ENCODE measurements at places on chromosomes 13 and 19.

GRCh38 chr13:33610438-33611120 is 207.4 kb upstream of the RFC3 start:
- peak; percentile 8 for DNase-seq

- DNase-seq, result no peak
Measured at GRCh38 chr19:34244611-34245299, 9.6 kb upstream of the GARRE1 start.

GRCh38 chr13:112740502-112741131 is 50.8 kb downstream of the ATP11A start:
- DNase-seq, result no peak

DNA sequence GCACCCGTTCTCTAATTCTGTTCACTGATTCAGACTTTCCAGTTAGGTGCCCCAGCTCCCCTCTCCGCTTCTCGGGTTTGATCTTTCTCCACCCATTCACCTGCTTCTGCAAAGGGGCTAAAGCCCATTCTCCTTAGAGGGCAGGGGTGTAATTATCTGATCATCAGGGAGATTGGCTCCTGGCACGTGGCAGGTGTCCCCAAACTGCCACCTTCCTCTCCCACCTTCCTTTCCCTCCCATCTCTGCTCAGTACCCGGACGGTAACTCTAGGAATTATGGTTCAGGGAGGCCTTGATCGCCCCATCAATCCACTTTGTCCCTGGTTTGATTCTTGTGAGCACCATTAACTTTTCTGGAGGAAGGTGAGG is 212 bp downstream of the FFAR1 start:
- no peak for DNase-seq

GRCh38 chr19:3669947-3670795 is 30.1 kb downstream of the PIP5K1C start:
- peak; percentile 95 for DNase-seq

- no peak for DNase-seq
Measured at GRCh38 chr13:102645701-102646100, 48.9 kb downstream of the TPP2 start.

DNA sequence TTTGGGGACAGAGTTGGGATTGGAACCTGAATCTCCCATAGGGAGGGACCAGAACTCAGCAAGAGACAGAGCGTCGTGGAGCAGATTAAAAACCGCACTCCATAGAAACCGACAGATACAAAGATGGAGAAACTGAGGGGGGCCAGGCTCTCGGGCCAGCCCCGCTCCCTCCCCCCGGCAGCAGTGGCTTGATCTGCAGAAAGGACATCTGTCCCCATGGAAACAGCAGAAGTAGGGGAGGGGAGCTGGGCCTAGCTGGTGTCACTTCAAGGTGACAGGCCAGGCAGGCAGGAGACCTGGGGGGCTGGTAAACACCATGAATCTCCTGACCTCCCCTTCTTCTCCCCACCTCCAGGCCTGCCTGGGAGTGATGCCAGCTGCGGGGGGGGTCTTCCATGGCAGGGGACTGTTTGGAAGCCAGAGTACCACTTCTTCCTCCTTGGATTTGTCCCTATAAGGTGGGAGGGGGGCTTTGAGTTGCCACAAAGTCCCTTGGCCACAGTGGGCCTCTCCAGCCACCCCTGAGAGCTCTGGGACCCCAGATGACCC is 10.9 kb downstream of the TMIGD2 start:
- no peak for DNase-seq

DNA sequence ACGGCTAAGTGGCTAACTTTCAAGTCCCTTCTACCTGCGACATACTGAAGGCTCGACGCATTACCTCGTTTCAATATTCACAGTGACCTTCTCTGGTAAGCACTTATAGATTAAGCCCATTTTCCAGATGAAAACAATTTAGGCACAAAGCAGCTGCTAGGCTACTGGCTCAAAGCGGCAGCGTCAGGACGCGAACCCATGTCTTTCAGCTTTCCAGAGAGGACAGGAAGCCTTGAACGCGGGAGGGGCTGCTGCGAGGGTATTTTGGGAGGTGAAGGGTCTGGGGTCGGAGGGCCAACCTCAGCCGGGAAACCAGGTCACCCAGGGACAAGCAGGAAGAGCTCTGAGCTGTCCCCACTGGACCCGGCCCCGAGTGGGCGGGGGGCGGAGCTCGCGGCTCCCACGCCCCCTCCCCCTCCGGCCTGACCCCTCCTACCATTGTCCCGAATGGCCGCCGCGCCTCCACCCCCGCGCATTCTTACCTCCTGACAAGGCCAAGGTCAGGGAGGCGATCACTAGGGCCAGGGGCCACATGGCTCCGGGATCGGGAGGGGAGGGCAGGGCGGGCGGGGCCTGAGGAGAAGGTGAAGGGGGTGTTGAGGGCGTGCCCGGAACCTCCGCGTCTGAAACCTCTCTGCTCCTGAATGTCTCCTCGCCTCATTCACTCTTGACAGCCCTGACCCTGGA is at the start of gene KLK13:
TSS of gene KLK13 (minus strand) at position 559 of the 687 bp plus-strand sequence. CDS start at position 534, 25 bp downstream.
- no peak for DNase-seq

DNA sequence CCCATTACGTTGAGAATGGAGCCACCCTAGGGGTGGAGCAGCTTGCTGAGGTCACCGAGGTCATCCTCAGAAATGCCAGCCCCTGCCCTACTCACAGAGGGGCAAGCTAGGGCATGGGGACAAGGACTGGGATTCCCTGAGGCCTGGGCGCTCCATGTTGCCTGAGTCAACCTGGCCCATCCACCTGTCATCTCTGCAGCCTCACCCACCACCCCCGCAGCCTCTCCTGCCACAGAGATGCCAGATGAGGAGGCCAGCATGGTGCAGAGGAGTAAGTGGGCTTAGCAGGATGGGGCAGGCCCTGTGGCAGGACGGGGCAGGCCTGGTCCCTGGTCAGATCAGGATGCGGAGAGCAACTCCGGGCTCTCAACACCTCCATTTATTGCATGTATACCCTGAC is 9.5 kb downstream of the NKPD1 start:
- DNase-seq, result no peak

DNA sequence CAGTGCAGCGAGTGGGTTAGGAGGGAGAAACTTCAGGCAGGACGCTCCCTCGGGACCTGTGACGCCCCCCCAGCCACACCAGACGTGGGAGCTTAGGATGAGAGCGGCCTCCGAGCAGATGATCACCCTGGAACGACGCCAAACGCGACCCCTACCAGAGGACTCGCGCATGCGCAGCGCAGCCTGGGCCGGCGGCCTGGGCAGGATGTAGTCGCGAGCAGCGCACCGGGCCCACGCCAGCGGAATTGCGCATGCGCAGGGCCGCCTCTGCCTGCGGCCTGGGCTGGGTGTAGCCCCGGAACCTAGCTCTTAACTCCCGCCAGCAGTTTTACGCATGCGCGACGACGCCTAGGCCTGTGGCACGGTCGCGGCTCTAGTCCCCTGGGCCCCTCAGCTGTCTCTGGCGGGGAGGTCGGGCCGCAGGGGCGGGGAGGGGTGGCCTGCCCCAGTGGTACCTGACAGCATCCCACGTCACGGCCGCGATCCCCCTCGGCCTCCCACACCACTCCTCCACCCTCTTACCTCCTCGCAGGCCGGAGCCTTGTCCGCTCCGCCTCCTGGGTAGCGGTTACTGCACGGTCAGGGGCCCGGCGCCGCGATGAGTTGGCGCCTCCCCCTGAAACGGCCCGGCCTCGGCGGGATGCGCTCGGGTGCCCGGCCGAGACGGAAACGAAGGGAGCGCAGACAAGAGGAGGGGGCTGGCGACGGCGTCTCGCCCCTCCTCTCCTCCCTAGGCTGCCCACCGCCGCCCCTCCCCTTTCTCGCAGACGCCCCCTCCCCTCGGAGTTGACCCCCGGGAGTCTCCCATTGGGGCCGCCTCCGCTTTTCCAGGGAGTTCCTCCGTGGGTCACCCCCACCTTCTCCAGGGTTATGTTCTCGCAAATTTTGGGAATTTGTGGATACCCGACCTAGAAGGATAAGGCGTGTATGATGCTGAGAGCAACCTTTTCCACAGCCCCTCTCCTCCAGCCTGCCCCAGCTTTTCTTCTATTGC is at the start of gene RCBTB2:
TSS of gene RCBTB2 (minus strand) at position 575 of the 994 bp plus-strand sequence. CDS start 11,141 bp downstream, outside the sequence.
- DNase-seq, result peak; percentile 95

GRCh38 chr13:102905905-102906771 is 60.3 kb downstream of the ERCC5 start:
- DNase-seq, result no peak

DNA sequence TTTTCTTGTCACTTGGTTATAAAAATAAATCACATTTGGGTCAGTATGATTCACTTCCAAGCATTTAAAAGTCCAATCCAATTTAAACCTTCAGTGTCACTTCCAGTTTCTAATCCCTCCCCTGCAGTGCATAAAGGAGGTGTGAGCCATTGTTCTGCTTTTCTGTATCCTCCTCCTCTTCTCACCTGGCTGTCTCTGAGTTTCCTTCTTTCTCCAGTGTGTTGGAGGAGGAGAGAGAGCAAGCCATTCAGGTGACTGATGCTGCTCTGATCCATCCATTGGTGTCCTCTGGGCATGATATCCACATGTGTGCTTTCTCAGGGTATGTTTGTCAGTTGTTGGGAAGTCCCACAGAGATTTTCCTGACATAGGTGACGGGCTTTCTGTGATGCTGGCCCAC is 1.2 kb downstream of the NUDT15 start:
- DNase-seq, result no peak

DNA sequence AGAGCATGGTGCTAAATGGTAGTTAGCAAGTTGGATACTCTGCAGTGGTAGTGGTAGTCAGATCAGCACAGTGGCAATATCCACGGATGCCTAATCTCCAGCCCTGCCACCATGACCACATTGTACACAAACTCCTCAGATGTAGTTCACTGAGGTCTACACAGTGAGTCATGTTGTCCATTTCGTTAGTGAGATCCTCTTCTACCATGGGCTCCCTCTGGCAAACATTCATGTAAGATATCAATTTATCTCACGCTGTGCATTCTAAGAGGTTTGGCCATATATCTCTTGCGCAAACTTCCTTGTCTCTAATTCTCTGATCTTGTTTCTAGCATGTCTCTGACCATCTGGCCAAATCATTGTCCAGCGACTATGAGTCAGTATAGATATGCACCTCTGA is 58.2 kb downstream of the POLR1D start:
- DNase-seq, result no peak

All from HCEC 1CT (cell line).